ENCODE measurements at places on chromosomes 1 and 21.

DNA sequence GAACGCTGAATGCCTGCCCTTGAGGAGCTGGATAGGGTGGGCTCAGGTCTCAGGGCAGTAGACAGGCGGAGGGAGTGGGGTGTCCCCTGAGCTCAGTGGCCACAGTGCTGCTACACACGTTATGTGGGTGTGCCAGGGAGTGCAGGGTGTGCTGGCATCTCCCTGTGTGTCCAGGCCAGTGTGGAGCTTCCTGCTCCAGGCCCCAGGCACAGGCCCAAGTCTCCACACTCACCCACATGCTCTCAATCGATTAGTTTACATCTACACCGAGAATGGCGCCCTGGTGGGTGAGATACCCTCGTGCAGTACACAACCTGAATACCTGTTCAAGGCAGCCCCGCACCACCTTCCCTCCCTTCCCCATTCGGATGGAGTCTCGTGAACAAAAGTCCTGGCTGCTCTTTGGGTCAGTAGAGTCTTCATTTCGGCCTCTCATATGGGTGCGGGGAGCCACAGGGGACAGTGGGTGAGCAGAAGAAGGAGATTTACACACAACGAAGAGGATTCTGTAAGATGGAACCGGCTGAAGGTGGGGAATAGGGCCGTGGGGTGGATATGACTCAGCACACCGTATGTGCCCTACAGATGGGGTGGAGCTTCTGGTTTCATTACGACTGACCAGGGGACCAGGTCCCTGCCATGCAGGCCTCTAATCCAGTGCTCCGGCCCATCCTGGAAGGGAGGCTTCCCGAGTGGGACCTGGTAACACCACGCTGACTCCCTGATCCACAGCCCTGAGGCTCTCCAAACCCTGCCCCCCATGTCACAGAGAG is 93.3 kb downstream of the SPSB1 start:
- DNase-seq: no peak

DNA sequence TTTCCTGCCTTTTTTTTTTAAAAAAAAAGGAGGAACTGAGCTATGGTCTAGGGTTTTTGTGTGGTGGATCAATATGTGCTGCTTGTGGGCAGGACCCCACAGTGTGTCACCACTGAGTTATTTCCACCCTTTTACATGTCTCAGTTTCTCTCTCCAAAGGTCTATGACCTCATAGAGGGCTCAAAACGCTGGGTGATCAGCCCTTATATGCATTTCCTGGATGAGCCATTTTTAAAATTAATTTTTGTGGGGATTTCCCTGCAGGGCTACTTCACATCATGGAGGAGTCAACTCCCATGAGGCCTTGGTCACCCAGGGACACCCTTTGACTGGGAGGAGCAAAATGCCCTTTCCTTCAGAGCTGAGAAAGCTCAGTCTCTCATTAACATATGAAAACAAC is 20.7 kb upstream of the HAO2 start:
- no peak for DNase-seq

DNA sequence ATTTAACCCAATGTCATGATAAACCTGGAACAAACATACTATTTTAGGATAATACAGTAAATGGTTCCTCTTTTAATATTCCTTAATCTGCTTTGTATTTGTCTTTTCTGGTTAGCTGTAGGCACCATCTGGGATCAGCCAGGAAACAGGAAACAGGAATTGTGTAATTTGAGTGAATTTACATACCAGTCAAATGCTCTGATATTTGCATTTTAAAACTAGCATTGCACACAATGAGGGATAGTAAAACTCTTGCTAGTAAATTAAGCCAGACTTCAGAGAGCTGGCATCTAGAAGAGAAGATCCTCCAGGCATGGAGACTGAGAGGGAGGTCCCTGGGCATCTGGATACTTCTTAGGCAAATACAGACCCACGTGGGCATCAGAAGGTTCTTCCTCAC is 103.5 kb downstream of the HMCN1 start:
- no peak for DNase-seq

DNA sequence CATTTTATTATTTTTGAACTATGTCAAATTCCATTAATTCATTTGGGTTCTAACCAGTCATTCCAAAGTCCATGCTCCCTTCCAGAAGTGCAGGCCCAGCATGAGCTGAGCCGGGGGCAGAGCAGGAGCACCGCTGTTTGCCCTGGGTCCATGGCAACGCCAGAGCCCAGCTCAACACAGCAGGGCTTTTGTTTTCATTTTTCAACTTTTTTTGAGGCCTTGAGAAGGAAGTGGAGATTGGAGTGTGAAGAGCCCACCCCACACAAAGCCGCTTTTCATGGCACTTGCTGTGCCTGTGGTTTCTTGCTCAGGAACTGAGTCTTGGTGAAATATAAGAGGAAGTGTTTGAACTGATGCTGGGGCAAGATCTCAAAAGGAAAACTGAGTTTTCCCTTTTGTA is 13.2 kb upstream of the PRMT2 start:
- peak; percentile 72 for DNase-seq

DNA sequence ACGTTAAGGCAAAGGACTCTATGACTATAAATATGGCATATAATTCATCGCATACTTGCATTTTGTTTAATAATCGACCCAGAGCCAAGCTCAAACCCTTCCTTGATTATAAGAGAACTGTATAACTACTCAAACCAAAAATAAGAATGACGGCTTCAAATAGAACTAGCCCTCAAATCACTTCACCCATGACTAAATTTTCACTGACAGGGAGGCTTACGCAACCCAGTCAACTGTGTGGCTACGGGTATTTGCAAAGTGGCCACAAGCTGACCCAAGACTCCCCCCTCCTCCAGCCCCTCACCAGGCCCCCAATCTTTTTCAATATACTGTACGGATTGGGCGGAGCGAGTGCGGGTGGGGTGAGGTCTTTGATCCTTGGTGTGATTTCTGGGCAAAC is 268.3 kb downstream of the ASTN1 start:
- DNase-seq: no peak

- DNase-seq: peak; percentile 79
Measured at GRCh38 chr1:25695090-25695770, 78.6 kb downstream of the MAN1C1 start.

GRCh38 chr1:58717979-58718378 is 18.1 kb upstream of the MYSM1 start:
- no peak for DNase-seq
